ENCODE measurements at places on chromosomes 13 and 19.

- DNase-seq, result no peak
These were observed 40.3 kb downstream of the LYL1 start for GRCh38 chr19:13062317-13062716.

GRCh38 chr19:6577476-6578125 is 13.3 kb downstream of the CD70 start:
- peak; percentile 46 for DNase-seq

DNA sequence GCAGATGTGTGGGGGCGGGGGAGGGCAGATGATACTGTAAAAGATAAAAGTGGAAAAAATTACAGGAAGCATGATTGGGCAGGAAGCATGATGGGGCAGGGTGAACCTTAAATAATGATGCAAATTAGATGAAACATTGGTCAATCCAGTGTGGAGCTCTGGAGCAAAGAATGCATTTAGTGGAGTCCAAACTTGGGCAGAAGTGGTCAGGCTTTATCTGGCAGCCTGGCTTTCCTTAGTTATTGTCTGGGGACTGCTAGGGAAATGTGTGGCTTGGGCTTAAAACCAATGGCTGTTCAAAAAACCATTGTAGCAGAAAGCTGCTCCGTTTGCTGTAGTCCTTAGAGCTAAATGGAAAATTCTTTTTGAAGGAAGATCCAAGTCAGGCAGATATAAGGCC is 1077.3 kb upstream of the MIR17HG start:
- no peak for DNase-seq

DNA sequence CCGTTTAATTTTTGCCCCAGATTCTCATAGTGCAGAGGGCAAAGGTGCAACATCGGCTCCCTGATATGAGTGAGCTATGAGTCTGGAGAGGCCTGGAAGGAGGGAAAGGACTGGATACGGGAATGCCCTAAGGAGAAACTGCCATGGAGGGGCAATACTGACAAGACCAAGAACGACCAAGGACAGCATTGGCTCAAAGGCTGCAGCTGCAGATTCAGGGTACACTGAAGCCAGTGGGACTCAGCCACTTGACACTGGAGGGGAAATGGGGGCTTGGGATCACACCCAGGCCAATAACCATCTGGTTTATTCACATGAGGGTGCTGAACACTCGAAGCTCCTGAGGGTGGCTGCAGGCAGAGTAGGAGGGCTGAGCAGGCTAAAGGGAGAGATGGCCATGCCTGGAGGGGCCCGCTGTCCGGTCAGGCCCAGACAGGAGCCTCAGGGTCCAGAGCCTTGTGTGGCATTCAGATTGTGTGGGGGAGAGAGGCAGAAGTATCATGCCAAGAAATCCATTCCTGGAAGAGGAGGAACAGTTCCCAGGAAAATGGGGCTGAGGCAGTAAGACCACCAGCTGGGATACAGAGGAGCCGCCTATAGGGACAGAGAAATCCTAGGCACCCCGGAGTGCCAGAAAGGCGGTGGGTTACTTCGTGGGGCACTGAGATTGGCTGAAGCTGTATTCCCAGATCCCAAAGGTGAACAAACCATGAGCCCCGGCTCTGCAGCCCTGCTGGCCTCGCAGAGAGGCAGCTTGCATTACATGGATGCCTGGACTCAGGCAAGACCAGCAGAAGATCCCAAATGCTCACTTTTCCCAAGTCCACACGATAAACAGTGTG is 20.7 kb downstream of the COL4A1 start:
- no peak for DNase-seq

GRCh38 chr19:14411161-14411937 is 7.8 kb downstream of the DDX39A start:
- DNase-seq, result peak; percentile 50

DNA sequence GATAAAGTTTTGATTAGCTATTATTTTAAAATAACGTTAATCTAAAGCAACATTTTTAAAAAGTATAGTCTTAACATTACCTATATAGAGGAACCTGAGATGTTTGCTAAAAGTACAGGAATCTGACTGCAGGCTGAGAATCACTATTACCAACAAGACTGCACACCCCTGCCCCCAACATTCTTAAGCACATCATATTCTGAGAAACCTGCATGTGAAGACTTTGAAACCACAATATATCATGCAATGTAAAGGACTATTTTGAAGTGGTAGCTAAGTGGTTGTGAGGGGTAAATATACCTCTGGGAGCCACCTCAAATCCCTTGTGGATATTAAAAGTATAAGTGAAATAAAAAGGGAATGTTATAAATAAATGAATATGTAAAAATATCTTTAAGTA is 119.0 kb upstream of the KLF12 start:
- no peak for DNase-seq

DNA sequence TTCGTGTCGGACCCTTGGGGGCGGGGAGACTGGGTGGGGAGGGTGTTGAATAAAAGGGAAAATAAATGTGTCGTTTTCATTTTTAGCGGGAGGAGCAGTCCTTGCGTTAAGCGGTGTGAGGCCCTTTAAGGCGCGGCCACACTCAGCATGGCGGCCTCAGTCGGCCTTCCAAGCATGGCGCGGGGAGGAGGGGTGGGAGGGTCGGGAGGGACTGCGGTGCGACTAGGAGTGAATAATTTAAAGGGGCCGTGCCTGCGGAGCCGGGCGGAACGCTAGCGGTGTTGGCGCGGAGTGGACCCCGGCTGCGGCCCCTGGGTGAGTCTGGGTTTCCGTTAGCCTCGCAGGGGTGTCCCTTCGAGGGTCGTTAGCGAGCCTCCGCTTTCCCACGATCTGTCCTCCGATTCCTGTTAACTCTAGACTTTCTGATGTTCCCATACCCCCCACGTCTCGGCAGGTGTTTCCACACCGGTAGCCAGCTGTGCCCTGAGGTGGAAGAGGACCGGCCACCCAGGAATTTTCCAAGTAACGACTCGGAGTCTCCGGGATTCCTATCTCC is 1.5 kb upstream of the PNPLA6 start:
- peak; percentile 87 for DNase-seq

- no peak for DNase-seq
These were observed 46.0 kb downstream of the C13orf46 start for GRCh38 chr13:113927661-113928581.

GRCh38 chr19:38831142-38831605 is 420 bp downstream of the ECH1 start:
- no peak for DNase-seq

DNA sequence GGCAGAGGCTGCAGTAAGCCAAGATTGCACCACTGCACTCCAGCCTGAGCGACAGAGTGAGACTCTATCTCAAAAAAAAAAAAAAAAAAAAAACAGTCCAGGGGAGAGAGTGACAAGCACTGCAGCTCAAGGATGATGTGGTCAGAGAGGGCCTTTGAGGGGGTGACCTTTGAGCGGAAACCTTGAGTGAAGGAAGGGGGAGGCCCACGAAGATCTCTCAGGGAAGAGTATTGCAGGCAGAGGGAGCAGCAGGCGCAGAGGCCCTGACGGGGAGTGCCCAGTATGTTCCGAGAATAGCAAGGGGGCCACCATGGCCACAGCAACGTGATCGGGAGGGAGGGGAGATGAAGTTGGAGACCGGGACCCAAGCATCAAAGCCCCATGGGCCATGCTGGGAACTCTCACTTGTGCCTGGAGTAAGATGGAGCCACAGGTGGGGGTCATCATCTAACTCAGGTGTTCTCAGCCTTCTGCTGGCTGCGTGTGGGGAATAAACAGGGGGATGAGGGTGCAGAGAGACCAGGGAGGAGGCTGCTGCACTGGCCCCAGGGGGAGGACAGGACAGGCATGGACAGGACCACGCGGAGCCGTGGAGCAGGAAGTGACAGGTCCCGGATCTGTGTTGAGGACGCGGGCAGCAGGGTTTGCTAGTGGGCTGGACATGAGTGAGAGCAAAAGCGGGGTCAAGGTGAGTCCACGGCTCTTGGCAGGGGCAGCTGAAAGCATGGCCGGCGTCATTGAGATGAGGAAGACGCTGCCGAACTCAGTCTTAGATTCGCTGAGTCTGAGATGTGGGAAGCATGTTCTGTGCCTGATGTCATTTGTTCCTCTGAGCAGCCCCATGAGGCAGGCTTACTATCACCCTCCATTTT is 60.4 kb downstream of the DPF1 start:
- DNase-seq, result no peak

Data from CD4-positive, alpha-beta T cell treated with Interleukin-12 subunit alpha and Interleukin-12 subunit beta, for 1 hour (primary cell).